Mucosa of gallbladder (tissue), 1 donor: ENCODE measurements at places on chromosomes 2 and 18. TPM values are rescaled to one million over a fixed set of nuclear protein-coding genes. Genes with fewer than 3 reads are reported as not detected.

DNA sequence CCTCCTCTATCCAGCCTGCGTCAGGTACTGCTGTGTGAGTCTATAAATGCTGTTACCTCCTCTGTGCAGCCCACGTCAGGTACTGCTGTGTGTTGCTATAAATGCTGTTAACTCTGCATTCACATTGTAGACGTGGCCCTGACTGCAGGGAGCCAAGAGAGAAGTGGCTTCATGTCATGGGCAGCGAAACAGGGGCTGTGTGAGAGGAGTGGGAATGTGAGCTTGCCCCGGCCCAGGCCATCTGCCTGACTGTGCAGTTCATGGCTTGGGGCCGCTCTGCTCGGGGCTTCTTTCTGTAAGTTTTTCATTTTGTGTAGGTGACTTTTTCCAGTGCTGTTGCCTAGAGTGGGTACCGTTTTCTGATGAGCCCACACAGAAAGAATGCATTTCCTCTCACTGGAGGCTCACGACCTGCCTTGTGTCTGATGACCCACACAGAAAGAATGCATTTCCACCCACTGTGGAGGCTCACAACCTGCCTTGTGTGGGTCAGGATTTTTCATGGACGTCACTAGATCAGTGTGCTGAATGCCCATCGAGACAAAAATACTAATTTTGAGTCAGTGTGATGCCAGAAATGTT lies 104.5 kb downstream of the SNTG2 start:
- no peak for DNase-seq

GRCh38 chr2:160298960-160299359 lies 98.9 kb upstream of the ITGB6 start:
- DNase-seq: no peak

DNA sequence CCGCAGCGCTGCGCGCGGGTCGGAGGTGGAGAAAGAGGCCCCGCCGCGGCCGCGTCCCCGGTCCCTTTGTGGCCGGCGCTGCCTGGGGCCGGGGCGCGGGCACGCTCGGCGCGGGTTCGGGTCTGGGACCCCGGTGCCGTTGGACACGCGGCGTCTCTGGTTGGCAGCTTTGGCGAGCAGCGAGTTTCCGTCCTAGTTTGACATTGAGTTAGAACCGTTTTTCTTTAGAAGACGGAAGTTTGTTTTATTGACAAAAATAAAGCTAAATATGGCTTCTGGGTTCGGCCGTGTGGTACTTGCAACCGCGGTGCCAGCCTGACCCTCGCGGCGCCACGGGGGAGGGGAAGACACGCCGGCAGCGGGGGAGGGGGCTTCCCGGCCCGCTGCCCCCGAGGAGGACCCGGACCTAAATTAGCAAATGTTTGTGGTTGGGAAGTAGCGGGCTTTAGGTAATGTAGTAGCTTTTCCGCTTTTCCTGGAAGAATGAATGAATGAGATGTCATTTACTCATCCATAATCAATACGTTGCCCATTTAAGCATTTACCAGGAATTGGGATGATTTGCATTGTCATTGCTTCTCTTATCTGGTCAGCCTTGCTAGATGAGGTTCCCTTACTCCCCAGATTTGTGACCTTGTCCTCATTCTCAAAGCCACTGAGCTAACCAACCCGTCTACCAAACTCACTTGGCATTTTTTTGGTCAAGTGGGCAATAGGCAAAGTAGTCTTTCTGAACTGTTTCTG lies 530 bp downstream of the GALNT1 start:
- no peak for DNase-seq

DNA sequence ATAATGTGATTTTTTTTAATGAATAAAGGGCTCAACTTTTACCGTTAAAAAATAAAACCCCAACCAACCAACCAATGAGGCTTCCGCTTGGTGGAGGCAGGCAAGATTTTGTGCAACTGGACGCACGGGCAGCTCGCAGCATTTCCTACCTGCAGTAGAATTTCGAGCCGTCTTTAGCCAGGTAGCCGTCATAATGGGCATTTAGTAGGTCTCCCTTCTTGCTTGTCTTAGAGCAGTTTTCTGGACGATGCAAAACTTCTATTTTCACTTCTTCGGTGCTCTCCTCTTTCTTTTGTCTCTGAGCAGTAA lies 316 bp downstream of the FKBP7 start:
- DNase-seq: no peak

GRCh38 chr2:23286031-23286757 lies 98.8 kb upstream of the KLHL29 start:
- DNase-seq: no peak

DNA sequence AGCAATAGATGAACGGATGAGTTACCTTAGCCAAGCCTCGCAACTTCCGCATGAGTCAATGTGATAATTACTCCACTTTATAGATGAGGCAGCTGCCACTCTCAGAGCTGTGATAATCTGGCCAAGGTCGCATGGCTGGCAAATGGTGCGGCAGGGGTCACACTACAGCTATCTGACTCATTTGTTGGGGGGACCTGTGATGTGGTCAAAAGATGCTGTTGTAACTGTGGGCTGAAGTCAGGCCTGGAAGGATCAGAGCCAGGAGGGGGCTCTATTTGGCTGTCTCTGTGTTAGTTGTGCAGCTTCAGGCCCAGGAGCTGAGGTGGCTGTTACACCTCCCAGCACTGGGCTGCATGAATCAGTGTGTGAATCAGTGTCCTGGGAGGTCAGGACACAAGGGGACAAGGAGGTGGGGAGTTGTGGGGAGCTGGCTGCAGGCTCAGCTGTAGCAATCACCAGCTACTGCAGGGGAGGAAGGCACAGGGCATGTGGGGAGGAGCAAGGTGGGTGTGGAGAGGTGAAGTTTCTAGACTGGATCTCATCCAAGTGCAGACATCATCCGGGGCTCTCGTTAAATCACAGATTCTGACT lies 33.1 kb downstream of the NGEF start:
- peak; percentile 16 for DNase-seq

DNA sequence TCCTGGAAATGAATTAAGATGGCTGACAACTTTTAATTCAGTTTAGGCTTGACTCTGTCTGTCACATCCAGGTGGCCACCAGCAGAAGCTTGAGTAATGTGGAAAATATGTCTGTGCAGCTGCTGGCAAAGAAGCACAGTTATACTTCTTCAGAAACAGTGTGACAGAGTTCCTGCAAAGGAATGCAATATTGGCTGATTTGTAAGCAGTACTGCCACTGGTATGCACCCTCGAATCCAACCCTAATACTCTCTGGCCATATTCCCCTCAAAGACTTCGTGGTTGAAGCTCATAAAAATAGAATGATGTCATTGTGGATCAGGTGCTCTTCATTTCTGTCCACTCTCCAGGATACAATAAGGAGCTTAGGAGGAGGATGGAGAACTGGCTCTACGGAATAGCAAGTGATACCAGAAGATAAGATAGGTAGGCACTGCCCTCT lies 86.2 kb downstream of the METTL8 start:
- peak; percentile 10 for DNase-seq

DNA sequence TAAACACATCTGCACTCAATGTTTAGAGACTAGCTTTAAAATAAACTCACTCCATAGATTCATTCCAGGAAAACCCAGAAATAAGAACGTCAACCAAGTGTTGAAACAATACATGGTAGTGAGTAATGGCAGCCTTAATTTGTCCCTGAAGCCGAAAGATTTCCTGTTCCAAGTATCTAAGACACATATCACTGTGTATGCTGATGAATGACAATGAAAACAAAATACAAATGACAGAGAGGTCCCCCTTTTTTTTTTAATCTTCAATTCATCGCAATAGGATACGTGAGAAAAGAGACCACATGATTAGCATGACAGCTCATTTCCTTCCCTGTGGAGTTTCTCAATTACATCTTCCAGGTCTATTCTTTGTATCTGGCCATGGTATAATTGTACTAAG lies 160.5 kb upstream of the STK17B start:
- DNase-seq: no peak

GRCh38 chr2:10897956-10898355 lies 13.8 kb upstream of the KCNF1 start:
- no peak for DNase-seq

DNA sequence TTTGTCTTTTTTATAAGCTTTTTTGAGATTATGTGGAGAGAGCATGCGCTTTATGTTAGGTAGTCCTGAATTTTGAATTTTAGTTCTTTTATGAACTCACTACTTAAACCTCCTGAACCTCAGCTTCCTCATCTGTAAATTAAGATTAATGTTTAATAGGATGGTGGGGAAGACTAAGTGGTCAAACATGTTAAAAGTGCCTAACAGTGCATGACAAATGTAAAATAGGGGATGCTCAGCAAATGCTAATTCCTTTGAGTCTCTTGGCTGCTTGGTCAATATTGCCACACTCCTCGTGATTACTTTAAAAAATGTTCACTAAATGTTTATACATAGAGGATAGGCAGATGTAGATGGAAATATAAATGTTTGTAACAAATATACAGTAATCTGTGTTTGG lies 6.8 kb downstream of the BIRC6 start:
- no peak for DNase-seq

DNA sequence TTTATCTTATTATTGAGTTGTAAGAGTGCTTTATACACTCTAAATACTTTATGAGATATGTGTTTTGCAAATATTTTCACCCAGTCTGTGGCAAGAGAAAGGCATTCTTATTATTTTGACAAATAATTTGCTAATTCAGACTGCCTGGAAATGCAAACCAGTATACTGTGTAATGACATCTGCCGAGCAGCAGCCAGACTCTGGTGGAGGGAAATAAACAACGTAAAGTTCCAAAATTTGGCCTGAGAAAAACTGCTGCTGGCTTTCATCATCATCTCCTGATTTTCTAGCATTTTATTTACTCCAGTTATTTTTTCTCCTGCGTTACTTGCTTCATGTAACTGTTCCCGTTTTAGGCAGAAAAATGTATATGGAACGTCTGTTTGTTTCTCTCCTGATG lies 161.6 kb downstream of the RNF152 start:
- DNase-seq: no peak

- no peak for DNase-seq
Observed at GRCh38 chr2:215684448-215685237, 248.8 kb upstream of the FN1 start.

DNA sequence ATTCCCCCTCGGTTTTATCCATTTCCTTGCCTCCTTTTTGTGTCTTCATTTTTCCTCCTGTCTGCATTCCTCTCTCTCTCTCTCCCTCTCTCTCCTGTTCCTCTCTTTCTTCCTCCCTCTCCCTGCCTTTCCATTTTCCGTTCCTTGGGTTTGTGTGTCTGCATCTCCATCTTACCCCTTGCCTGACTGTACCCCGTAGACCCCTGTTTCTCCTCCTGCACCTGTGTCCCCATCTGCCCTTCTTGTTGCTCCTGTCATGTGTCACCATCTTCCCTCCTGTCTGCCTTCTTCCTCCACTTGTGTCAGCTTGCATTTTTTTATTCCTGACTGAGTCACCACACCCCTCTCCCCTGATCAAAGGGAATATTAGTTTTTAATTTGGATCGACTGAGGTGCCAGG lies 1.8 kb downstream of the CDK5R2 start:
- no peak for DNase-seq

The TMEM37 gene
- total RNA-seq: 149 TPM

The UGT1A8 gene
- 26.4 TPM for total RNA-seq

The SPDYA gene
- total RNA-seq: 0.89 TPM

The PLCL1 gene
- total RNA-seq: 4.4 TPM

The POTEI gene
- 0.03 TPM for total RNA-seq

The EFHD1 gene
- 6.0 TPM for total RNA-seq

The ITPRIPL1 gene
- total RNA-seq: 1.5 TPM

The PLA2R1 gene
- total RNA-seq: 45.0 TPM
